ENCODE measurements at places on chromosomes 1 and 21. TPM values are rescaled to one million over a fixed set of nuclear protein-coding genes. Genes with fewer than 3 reads are reported as not detected.

Gene CFHR3
- not detected for total RNA-seq

Gene NUP210L
- total RNA-seq: not detected

Gene ITPKB
- total RNA-seq: 3.1 TPM

Gene RHD
- not detected for total RNA-seq

Gene MYBPH
- total RNA-seq: not detected
